Stimulated activated CD8-positive, alpha-beta memory T cell treated with anti-CD3 and anti-CD28 coated beads, Interleukin-4, amount 100 ng/mL, for 48 hours (primary cell): ENCODE measurements at places on chromosomes 7 and 10.

GRCh38 chr7:133023370-133024071, 58.4 kb downstream of the CHCHD3 start:
- no peak for DNase-seq

GRCh38 chr10:14707481-14707880, 67.2 kb downstream of the FAM107B start:
- no peak for DNase-seq

DNA sequence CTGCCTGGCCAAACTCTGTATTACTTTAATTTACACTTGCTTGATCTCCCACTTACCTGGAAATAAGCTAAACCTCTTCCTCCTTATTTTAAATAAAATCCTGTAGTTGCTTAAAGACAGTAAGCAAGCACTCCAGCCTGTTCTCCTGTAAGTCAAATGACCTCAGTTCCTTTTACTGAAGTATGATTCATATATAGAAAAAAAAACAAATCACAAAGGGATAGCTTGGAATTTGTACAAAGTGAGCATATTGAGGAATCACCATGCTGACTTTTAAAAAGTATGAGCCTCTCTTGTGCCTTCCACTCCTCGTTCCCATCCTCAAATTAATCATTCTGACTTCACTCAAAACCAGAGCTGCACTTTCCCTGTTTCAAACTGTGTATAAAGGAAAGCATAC, 52.0 kb downstream of the C10orf90 start:
- no peak for DNase-seq

- DNase-seq = no peak
These were observed 48.9 kb downstream of the PARD3 start for GRCh38 chr10:34766266-34766600.
